ENCODE measurements at places on chromosomes 7 and 10.
A peak's percentile ranks its signal among the peaks of the same experiment; 100 is the strongest.

GRCh38 chr7:464454-465401 lies 54.9 kb downstream of the PDGFA start:
- no peak overlapping the region for H3K4me3 ChIP-seq
- no peak for DNase-seq
- H3K4me1 ChIP-seq, result peaks cover 15% of the 10 kb centered on the region
- H3K27me3 ChIP-seq, result no peaks in the 10 kb centered on the region
- no peak overlapping the region for H3K27ac ChIP-seq
- H3K36me3 ChIP-seq, result no peaks in the 10 kb centered on the region

- no peaks in the 10 kb centered on the region for H3K4me1 ChIP-seq
- H3K36me3 ChIP-seq, result no peaks in the 10 kb centered on the region
- H3K27me3 ChIP-seq, result no peaks in the 10 kb centered on the region
- no peak overlapping the region for H3K4me3 ChIP-seq
- DNase-seq, result no peak
Measured at GRCh38 chr7:154566877-154567276, 436.0 kb downstream of the PAXIP1 start.

GRCh38 chr10:125079091-125079600 lies 81.2 kb downstream of the CTBP2 start:
- H3K36me3 ChIP-seq, result no peaks in the 10 kb centered on the region
- H3K27ac ChIP-seq, result no peak overlapping the region
- H3K27me3 ChIP-seq, result no peaks in the 10 kb centered on the region
- H3K4me3 ChIP-seq, result no peak overlapping the region
- H3K4me1 ChIP-seq, result no peaks in the 10 kb centered on the region
- no peak for DNase-seq

DNA sequence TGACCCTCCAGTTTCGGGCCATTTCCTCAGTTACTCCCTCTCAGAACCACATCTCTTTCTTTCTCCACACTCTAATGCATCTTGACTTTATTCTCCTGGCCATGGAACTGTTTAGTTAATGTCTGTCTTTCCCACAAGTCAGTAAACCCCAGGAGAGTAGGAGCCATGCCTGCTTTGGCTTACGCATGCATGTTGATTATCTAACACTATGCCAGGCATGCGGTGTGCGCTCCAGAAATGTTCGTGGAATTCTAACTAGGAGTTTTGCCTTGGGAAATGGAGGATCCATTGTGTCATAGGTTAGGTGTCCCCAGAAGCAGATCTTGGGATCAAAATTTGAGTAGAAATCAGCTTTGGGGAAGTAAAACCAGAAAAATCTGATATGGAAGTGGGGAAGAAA lies 308.9 kb downstream of the GRID1 start:
- H3K27ac ChIP-seq, result no peak overlapping the region
- no peaks in the 10 kb centered on the region for H3K36me3 ChIP-seq
- H3K4me1 ChIP-seq, result no peaks in the 10 kb centered on the region
- H3K4me3 ChIP-seq, result no peak overlapping the region

DNA sequence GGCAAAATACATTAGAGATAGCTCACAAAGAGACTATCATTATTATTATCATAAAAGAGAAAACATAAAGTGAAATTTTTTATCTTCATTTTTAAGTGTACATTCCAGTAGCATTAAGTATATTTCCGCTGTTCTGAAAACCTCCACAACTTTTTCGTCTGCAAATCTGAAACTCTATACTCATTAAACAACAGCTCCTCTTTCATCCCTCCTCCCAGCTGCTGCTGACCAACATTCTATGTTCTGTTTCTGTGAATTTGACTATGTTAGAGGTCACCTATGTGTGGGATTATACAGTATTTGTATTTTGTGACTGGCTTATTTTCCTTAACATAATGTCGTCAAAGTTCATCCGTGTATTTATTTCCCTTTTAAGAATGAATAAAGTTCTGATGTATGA lies 429.3 kb upstream of the TPK1 start:
- H3K36me3 ChIP-seq, result no peaks in the 10 kb centered on the region
- no peaks in the 10 kb centered on the region for H3K27me3 ChIP-seq
- H3K27ac ChIP-seq, result no peak overlapping the region
- H3K4me3 ChIP-seq, result no peak overlapping the region
- DNase-seq, result no peak
- H3K4me1 ChIP-seq, result no peaks in the 10 kb centered on the region

GRCh38 chr10:79275431-79275851 lies 71.8 kb upstream of the PPIF start:
- no peak for DNase-seq
- no peak overlapping the region for H3K4me3 ChIP-seq
- H3K27me3 ChIP-seq, result no peaks in the 10 kb centered on the region

- H3K4me3 ChIP-seq, result no peak overlapping the region
- H3K27ac ChIP-seq, result no peak overlapping the region
- no peak for DNase-seq
- H3K27me3 ChIP-seq, result no peaks in the 10 kb centered on the region
Measured at GRCh38 chr10:86260564-86260963, 106.0 kb downstream of the GRID1 start.

GRCh38 chr7:102866535-102867215 lies 46.1 kb upstream of the LRRC17 start:
- H3K4me1 ChIP-seq, result peaks cover 13% of the 10 kb centered on the region
- peak; percentile 81 for DNase-seq
- peaks cover 31% of the 10 kb centered on the region for H3K27me3 ChIP-seq
- no peak overlapping the region for H3K4me3 ChIP-seq

DNA sequence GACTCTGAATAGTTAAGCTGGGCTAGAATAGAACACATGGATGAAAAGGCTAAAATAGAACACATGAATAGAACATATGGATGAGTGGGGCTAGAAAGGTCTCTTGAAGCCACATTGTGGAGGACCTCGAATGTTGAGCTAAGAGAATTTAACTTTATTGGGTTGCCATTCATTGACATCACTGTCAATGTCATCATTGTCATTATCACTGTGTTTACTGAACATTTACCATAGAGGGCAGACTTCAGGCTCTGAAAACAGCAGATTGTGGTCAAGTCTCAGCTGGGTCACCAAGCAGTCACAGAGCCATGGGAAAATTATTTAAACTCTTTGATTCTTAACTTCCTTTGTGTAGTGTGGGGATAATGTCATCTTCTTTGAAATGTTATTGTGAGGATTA lies 80.4 kb downstream of the WDFY4 start:
- no peaks in the 10 kb centered on the region for H3K27me3 ChIP-seq
- no peak for DNase-seq
- no peaks in the 10 kb centered on the region for H3K4me1 ChIP-seq
- no peak overlapping the region for H3K27ac ChIP-seq
- no peaks in the 10 kb centered on the region for H3K36me3 ChIP-seq

- no peak overlapping the region for H3K27ac ChIP-seq
- H3K27me3 ChIP-seq, result no peaks in the 10 kb centered on the region
- H3K36me3 ChIP-seq, result no peaks in the 10 kb centered on the region
- no peak overlapping the region for H3K4me3 ChIP-seq
- peaks cover 3% of the 10 kb centered on the region for H3K4me1 ChIP-seq
- peak; percentile 83 for DNase-seq
Measured at GRCh38 chr10:80444646-80445319, 9.3 kb upstream of the TSPAN14 start.

GRCh38 chr7:104045183-104045582 lies 55.7 kb upstream of the RELN start:
- no peaks in the 10 kb centered on the region for H3K4me1 ChIP-seq
- H3K36me3 ChIP-seq, result no peaks in the 10 kb centered on the region
- no peak overlapping the region for H3K4me3 ChIP-seq
- H3K27ac ChIP-seq, result no peak overlapping the region
- DNase-seq, result no peak

- no peaks in the 10 kb centered on the region for H3K4me1 ChIP-seq
- no peaks in the 10 kb centered on the region for H3K27me3 ChIP-seq
- no peaks in the 10 kb centered on the region for H3K36me3 ChIP-seq
- DNase-seq, result no peak
- H3K4me3 ChIP-seq, result no peak overlapping the region
Measured at GRCh38 chr10:71031603-71032002, 143.2 kb upstream of the PCBD1 start.

GRCh38 chr7:1112625-1113547 lies 25.0 kb downstream of the GPER1 start:
- DNase-seq, result no peak
- H3K27me3 ChIP-seq, result no peaks in the 10 kb centered on the region
- H3K27ac ChIP-seq, result no peak overlapping the region
- no peaks in the 10 kb centered on the region for H3K4me1 ChIP-seq
- no peaks in the 10 kb centered on the region for H3K36me3 ChIP-seq

GRCh38 chr10:96509017-96509641 lies 4.6 kb downstream of the TLL2 start:
- H3K27ac ChIP-seq, result no peak overlapping the region
- peaks cover 18% of the 10 kb centered on the region for H3K27me3 ChIP-seq
- H3K4me1 ChIP-seq, result peaks cover 6% of the 10 kb centered on the region
- H3K4me3 ChIP-seq, result no peak overlapping the region
- peak; percentile 61 for DNase-seq

- no peak overlapping the region for H3K27ac ChIP-seq
- no peak overlapping the region for H3K4me3 ChIP-seq
- DNase-seq, result no peak
- no peaks in the 10 kb centered on the region for H3K36me3 ChIP-seq
- H3K27me3 ChIP-seq, result no peaks in the 10 kb centered on the region
Measured at GRCh38 chr10:88528806-88529570, 54.1 kb downstream of the RNLS start.

DNA sequence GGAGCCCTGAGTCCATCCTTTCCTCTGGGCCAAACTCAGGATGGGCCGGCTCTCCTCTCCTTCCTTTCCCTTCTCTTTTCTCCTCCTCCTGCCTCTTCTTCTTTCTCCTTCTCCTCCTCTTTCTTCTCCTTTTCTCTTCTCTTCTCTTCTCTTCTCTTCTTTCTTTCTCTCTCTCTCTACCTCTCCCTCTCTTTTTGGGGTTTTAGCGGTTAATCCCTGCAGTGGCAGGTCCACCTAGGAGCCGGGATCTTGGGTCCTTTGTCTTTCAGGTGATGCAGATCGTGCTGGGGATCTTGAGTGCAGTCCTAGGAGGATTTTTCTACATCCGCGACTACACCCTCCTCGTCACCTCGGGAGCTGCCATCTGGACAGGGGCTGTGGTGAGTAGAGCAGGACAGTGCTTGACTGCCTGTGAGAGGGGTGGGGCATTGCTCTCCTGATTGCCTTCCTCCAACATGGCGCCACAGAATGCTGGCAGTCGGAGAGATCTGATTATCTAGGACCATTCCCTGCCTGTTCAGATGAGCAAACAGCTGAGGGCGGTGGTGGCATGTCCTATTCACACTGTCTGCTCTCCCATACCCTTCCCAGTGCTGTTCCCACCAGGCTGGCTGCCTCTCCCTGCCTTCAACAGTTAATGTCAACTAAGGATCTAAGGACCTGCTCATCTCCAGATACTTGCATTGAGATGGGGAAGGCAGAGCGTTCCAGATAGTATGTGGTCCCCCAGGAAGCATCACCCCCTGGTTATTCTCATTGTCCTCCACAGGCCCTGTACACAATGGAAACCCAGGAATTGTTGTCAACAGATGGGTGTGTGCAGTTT lies 1.6 kb downstream of the TMEM176A start:
- H3K4me1 ChIP-seq, result peaks cover 28% of the 10 kb centered on the region
- no peaks in the 10 kb centered on the region for H3K27me3 ChIP-seq
- no peak overlapping the region for H3K27ac ChIP-seq
- H3K36me3 ChIP-seq, result no peaks in the 10 kb centered on the region
- no peak overlapping the region for H3K4me3 ChIP-seq

- no peaks in the 10 kb centered on the region for H3K27me3 ChIP-seq
- H3K4me1 ChIP-seq, result peaks cover 43% of the 10 kb centered on the region
- peak overlapping the region; percentile 76 for H3K27ac ChIP-seq
- no peaks in the 10 kb centered on the region for H3K36me3 ChIP-seq
- no peak for DNase-seq
- H3K4me3 ChIP-seq, result no peak overlapping the region
Measured at GRCh38 chr10:69960606-69960987, 92.0 kb upstream of the MACROH2A2 start.

DNA sequence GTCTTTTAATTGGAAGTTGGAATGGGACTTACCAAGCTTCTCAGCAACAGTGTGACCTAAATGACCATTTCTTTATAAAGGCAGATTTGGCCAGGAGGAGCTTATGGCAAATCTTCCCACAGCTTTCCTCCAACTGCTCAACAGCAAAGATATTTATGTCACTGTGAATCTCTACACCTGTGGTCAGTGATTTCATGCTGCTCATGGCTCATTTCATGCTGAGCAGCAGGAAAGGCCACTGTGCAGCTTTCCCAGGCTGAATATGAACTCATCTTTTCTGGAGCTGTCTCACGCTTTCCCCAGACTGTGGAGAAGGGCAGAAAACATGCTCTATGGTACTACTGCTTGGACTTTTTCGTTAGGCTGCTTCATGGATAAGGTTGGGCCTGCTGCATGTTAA lies 29.8 kb downstream of the CALCR start:
- H3K4me1 ChIP-seq, result no peaks in the 10 kb centered on the region
- H3K36me3 ChIP-seq, result no peaks in the 10 kb centered on the region
- no peak for DNase-seq

GRCh38 chr10:28883741-28884423 lies 206.6 kb downstream of the BAMBI start:
- H3K27ac ChIP-seq, result no peak overlapping the region
- H3K36me3 ChIP-seq, result no peaks in the 10 kb centered on the region
- H3K4me1 ChIP-seq, result no peaks in the 10 kb centered on the region
- H3K27me3 ChIP-seq, result no peaks in the 10 kb centered on the region
- H3K4me3 ChIP-seq, result no peak overlapping the region

- H3K36me3 ChIP-seq, result no peaks in the 10 kb centered on the region
- no peak overlapping the region for H3K27ac ChIP-seq
- peaks cover 30% of the 10 kb centered on the region for H3K27me3 ChIP-seq
- DNase-seq, result no peak
- H3K4me3 ChIP-seq, result no peak overlapping the region
Measured at GRCh38 chr7:47579458-47579857, 2.5 kb downstream of the TNS3 start.

All from A673 (cell line).